Stimulated activated CD8-positive, alpha-beta memory T cell treated with anti-CD3 and anti-CD28 coated beads, Interleukin-4, amount 100 ng/mL, for 1 hour (primary cell): ENCODE measurements at places on chromosomes 1 and 21.

DNA sequence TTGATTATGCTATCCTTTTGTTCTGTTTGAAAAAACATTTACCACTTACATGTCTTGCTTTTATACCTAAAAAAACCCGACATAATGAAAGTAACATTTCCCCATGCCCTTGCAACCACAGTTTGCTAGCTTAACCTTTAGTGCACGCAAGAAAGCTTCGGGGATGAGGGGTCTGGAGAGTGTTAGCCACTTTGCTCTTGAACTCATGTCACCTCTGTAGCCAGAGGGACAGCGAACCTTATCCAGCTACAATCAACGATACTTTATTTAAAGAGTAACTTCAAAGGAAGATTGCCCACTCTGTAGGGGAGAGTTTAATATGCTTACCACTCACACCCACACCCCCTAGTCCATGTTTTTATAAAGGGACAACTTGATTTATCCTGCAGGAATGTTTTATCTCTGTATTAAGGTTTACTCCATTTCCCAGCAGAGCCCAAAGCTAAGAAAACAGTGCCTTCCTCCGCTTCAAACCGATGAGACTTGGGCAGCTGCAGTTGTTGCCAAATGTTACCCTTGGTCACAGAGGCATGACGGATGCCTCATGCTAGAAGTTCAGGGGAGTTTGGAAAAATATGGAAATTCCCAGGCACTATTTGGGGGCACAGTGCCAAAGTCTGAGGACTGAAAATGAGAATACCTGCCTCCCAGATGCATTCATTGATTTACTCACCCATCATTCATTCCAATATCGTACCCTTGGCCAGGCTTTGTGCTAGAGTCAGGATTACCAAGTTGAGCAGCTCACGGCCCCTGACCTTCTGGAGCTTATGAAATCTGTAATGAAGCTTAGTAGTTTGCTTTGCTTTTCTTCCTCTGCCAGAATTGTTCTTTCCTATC is 61.4 kb upstream of the VCAM1 start:
- DNase-seq: no peak

DNA sequence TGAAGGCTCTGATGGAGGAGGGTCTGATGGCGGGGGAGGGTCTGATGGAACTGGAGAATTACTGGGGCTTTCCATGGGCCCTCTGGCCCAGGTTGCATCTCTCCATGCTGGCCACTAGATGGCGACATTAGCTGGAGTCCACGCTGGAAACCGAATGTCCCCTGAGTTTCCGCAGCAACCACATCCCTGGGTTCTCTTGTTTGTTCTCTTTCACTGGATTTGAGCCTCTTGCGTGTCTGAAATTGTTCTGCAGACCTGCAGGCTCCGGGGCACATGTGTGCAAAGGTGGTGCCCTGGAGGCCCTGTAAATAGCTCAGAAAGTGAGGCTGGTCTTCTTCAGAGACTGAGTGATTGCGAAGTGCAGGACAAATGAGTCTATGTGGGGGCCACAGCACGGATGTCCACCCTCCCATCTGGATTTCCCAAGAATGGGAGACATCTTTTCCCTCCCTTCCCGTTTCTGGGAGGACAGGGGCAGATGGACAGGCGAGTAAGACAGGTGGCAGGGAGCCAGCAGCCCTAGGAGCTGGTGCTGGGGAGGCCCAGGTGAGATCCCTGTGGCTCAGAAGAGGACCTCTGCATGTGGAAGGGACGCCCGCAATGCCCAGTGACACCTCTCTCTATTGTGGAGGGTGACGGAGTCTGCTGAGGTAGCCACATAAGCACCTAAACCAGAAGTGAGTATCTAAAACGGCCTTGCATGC is 73.2 kb upstream of the ABCG1 start:
- peak; percentile 29 for DNase-seq

DNA sequence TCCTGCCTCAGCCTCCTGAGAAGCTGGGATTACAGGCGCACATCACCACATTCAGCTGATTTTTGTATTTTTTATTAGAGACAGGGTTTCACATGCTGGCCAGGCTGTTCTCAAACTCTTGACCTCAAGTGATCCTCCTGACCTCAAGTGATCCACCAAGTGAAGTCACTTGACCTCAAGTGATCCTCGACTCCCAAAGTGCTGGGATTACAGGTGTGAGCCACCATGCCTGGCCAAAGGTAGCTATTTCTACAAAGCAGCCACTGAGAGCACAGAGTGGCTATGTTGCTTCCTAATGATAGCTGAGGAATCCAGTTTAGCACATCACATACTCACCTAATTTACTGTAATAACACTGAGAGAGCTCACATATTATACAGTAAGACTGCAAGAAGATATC is 44.8 kb upstream of the CPLANE2 start:
- no peak for DNase-seq

- no peak for DNase-seq
These were observed 98.9 kb downstream of the CSMD2 start for GRCh38 chr1:34066166-34066565.

GRCh38 chr21:39041816-39042215 is 141.4 kb downstream of the PSMG1 start:
- DNase-seq: no peak
